ENCODE measurements at places on chromosomes 2 and 18.

DNA sequence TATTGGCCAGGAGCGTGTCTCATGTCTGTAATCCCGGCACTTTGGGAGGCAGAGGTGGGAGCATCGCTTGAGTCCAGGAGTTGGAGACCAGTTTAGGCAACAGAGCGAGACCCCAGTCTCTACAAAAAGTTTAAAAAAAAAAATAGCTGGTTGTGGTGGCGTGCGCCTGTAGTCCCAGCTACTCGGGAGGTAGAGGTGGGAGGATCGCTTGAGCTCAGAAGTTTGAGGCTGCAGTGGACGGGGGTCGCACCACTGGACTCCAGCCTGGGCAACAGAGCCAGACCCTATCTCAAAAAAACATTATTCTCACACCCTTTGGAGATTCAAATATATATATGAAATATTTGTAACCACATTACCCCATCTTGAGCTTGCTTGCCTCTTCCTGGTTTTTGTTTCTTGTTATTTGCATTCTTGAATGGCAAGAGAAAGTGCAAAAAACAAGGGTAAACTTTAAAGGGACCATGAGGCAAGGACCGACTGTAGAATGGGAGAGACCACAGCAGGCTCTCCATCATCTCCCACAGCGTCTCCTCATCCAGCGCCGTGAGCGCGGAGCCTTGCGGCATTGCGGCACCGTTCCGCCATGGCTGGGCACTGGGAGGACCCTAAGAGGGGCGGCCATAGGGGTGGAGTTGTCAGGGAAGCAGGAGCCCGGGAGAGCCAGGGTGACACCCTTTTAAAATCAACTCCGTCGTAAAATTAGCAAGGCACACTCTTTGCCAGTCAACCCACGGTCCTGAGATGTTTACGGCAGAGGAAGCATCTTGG lies 1.4 kb downstream of the ELP2 start:
- no peak for DNase-seq

DNA sequence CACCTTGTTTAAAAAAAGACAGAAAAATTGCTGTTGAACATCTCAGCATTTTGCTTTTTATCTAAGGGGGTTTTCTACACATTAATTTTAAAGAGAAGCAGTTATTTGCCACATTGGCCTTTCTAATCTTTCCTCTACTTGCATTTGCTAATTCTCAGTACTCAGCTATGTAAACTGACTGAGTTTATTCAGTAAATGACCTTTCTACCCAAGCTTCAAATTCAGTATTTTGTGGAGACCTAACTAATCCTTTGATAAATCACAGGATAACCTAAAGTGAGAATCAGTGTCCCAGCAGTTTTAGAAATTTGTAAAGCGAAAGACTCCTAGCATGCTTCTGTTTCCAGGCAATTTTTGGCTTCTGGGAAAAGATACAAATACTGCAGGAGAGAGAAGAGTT lies 288.4 kb downstream of the ASXL3 start:
- DNase-seq: no peak

- peak; percentile 58 for DNase-seq
Observed at GRCh38 chr18:48290162-48290926, 118.8 kb downstream of the ZBTB7C start.

DNA sequence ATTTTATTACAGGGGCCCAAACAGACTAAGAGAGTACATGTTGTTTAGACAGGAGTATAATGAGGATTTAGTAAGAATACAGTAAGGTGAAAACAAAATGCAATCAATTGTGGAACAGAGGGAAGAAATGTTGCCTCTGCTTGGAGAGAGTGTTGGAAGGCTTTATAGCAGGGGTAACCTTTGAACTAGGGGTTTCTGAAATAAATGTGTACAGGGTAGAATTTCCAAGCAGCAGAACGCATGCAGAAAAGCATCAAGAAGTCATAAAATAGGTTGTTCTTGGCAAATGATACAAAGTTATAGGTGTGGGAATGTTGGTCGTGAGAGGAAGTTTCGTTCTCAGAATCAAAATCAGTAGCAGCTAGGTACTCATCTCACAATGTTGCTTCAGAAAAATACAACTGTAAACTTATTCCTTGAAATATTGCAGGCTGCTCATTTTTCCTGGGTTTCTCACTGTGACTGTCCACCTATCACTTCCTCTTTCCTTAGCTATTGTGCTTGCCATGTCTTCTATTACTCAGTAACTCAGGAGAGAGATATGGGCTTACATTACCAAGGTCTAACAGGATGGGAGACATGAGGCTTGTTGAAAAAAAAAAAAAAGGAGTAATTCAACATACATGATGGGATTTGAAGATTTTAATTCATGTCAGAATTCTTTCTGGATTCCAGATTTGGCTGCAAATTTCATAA lies 17.1 kb upstream of the HNMT start:
- no peak for DNase-seq

- DNase-seq: peak; percentile 81
Observed at GRCh38 chr2:223815186-223815883, 22.0 kb downstream of the AP1S3 start.

DNA sequence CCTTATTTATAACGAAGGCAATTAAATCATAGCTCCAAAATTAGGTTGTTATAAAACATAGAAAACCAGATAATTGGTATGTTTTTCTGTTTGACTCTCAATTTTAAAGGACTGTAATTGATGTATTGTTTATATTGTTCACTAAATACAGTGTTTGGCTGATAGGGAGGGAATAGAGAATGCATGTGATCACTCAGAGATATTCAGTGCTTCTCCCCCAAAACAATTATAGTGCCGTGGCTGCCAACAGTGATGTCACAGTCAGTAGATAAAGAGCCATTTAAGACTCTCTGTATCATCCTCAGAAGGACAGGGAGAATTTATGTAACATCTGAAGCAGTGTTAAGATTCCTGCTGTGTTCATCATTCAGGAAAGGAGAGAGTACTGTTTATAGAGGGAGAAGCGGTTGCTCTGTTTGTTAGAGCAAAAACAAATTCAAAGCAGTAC lies 69.6 kb downstream of the PHLPP1 start:
- DNase-seq: no peak

GRCh38 chr2:113324684-113325160 lies 46.0 kb upstream of the PAX8 start:
- peak; percentile 90 for DNase-seq

GRCh38 chr2:149871091-149871885 lies 283.7 kb upstream of the MMADHC start:
- DNase-seq: no peak

- no peak for DNase-seq
Observed at GRCh38 chr2:145905371-145905770, 1385.5 kb upstream of the ZEB2 start.

GRCh38 chr2:71536226-71536671 lies 82.9 kb downstream of the DYSF start:
- DNase-seq: peak; percentile 24

GRCh38 chr18:50803592-50803991 lies 16.2 kb downstream of the MRO start:
- no peak for DNase-seq

GRCh38 chr18:34626404-34627136 lies 83.5 kb upstream of the DTNA start:
- DNase-seq: no peak

DNA sequence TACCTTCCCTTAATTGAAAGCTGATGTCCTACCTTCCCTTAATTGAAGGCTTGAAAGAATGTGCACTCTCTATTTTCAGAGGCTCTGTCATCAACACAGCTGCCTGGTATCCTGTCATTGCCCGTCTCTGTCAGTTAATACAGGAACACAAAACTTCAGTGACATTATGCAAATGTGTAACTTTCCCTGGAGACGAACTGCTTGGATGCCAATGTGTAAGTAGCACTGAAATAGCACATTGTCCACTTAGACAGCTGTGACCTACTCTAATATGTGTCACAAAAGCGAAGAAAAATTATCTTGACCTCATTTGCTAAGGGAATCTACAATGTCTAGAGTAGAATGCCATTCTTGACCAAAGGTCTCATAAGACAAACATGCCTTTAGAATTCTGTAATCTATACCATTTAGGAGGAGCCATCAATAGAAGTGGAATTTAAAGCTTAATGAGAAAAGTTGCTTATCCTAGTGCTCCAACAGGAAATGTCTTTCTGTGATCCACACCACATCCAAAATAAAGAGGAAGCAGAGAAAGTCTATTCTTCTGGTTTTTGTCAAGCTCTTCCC lies 138.1 kb downstream of the BARD1 start:
- peak; percentile 64 for DNase-seq

- no peak for DNase-seq
Observed at GRCh38 chr18:56273541-56274219, 364.7 kb downstream of the TXNL1 start.

DNA sequence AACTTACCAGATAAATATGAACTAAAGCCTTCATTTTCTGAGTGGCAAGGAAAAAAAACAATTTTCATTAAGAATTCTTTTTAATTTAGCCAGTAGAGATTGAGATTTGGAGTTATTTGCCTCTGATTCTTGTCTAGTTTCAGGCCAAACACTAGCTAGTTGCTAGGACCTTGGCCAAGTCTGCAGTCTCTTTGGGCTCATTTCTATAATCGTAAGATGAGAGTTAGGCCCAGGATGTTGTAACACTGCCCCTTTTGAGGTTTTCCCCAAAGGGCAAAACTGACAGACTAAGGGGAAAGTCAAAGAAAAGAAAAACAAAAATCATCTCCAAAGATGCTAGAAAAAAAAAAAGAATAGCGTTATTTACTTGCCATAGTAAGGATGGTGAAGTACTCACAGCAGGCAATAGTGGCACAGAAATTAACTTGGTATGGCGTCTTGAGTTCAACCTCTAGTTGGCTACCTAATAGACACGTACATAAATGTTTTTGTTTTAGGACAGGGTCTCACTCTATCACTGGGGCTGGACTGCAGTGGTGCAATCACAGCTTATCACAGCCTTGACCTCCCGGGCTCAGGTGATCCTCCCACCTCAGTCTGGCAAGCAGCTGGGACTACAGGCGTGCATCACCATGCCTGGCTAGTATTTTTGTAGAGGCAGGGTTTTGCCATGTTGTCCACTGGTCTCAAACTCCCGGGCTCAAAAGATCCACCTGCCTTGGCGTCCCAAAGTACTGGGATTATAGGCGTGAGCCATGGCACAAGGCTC lies 23.0 kb upstream of the ADAM17 start:
- no peak for DNase-seq

DNA sequence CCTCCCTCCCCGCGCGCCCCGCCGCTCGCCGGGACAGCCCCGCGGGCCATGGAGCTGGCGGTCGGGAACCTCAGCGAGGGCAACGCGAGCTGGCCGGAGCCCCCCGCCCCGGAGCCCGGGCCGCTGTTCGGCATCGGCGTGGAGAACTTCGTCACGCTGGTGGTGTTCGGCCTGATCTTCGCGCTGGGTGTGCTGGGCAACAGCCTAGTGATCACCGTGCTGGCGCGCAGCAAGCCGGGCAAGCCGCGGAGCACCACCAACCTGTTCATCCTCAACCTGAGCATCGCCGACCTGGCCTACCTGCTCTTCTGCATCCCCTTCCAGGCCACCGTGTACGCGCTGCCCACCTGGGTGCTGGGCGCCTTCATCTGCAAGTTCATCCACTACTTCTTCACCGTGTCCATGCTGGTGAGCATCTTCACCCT lies 865 bp downstream of the GALR1 start:
- no peak for DNase-seq

- no peak for DNase-seq
Observed at GRCh38 chr2:186827411-186827810, 21.6 kb downstream of the ZSWIM2 start.

DNA sequence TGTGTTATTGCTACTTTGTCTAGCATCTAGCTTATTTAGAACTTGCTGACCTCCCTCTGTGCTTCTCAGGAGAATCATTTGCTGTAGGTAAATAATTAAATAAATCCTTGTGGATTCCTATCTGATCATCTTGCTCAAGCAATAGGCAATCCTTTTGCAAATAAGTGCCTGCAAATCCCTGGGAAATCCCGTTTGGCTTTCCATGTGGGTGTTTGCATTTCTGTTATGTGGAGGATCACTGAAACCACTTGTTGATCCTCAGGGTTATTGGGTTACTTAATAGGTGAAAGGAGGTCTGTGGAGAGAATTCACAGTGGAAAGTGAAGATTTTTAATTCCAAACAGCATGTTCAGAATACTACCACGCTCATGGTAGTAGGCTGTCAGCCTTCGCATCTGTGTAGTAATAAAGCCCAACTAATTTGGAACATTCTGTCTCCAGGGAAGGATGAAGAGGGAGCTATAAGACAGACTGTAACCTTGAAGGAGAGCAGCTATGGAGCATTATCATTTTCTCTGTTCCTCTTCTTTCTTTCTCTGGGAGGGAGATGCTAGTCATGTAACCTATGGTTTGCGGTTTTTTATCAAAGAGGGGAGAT lies 72.5 kb downstream of the GULP1 start:
- no peak for DNase-seq

Data from eye (tissue), 1 donor.